Nephron progenitor cell (in vitro differentiated cells): ENCODE measurements at places on chromosomes 12 and 14.

- DNase-seq = no peak
Observed at GRCh38 chr14:63632932-63633514, 8.6 kb downstream of the WDR89 start.

GRCh38 chr14:89283327-89284060, 133.5 kb downstream of the FOXN3 start:
- no peak for DNase-seq

DNA sequence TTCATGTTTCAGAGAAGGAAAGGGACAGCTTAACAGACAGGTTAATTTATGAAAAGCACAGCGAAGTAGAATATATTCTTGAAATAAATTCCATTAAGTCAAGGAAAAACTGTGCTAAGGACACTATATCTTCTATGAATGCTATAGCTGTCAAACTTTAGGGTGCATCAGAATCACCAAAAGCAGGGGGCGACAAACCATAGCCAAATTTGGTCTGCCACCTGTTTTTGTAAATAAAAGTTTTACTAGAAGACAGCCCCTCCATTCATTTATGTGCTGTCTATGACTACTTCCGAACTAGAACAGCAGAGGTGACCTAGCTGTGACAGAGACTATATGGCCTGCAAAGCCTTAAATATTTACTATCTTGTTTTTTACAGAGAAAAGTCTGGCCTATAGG, 25.9 kb downstream of the PPP4R3A start:
- DNase-seq = no peak

- DNase-seq = peak; percentile 21
Observed at GRCh38 chr14:90726656-90727055, 89.6 kb downstream of the TTC7B start.

- no peak for DNase-seq
Observed at GRCh38 chr14:103619057-103619456, 10.0 kb upstream of the KLC1 start.

DNA sequence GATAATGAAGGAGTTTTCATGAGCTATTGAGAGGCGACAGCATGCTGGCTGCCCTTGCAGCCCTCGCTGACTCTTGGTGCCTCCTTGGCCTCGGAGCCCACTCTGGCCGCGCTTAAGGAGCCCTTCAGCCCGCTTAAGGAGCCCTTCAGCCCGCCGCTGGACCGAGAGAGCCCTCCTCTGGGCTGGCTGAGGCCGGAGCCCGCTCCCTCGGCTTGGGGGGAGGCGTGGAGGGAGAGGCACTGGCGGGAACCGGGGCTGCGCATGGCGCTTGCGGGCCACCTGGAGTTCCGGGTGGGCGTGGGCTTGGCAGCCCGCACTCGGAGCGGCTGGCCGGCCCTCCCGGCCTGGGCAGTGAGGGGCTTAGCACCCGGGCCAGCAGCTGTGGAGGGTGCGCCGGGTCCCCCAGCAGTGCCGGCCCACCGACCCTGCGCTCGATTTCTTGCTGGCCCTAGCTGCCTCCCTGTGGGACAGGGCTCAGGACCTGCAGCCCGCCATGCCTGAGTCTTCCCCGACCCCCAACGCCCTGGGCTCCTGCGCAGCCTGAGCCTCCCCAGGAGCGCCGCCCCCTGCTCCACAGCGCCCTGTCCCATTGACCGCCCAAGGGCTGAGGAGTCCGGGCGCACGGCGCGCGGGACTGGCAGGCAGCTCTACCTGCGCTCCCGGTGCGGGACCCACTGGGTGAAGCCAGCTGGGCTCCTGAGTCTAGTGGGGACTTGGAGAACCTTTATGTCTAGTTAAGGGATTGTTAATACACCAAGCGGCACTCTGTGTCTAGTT, 20.1 kb upstream of the PAWR start:
- DNase-seq = no peak

GRCh38 chr14:86989285-86989684, 1003.7 kb downstream of the GALC start:
- DNase-seq = no peak

- DNase-seq = no peak
Observed at GRCh38 chr12:120689397-120690082, 2.6 kb downstream of the MLEC start.

- no peak for DNase-seq
Observed at GRCh38 chr12:25194214-25194613, 746 bp downstream of the DNAI7 start.

DNA sequence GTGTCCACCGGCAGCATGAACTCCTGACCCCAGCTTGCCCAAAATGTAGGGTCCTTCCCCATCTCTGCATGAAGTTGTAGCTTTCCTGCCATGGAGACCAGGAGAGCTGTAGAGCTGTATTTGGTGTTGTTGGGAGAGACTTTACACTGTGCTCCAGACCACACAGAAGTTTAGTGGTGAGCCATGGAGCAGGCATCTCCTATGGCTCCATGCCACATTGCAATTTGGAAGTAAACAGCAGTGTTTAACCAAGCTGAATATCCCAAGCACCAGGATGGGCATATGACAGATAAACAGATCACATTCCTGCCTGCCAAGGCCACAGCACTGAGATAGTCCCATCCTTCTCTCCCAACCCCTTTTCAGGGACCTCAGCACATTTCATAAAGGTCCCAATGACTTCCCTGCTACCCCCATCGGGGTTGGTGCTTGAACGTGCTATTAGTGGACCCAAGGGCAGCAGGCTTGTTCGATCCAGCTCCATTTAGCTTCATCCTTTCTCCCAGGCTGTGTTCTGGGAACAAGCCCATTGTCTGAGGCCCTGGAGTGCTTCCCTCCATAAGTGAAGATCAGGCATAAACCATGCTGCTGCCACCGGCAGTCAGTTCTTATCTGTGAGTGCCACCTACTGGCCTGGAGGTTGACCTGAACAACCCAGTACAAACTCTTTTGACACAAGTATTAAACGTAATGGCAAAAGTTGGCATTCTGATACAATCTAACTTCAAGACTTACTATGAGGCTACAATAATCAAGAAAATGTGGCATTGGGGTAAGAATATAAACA, 172.3 kb upstream of the ATXN7L3B start:
- DNase-seq = peak; percentile 7

- no peak for DNase-seq
Observed at GRCh38 chr14:64217834-64218233, 76.3 kb downstream of the ESR2 start.

DNA sequence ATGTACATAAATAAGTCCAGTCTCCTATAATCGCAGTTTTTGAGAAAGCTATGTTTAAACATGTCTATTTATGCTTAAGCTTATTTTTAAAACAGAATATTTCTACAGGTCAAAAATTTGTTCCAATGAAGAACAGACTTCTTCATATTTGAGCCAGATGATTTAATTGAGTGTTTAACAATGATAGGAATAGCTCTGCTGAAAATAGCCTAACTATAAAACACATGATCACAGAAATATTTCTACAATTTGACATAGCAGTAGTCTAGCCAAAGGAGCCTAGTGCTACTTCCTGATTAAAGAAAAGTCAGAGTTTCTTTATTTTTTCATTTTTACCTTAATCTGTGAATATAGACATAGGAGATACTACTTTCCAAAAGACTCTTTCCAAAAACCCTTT, 29.4 kb downstream of the DCP1B start:
- DNase-seq = no peak

DNA sequence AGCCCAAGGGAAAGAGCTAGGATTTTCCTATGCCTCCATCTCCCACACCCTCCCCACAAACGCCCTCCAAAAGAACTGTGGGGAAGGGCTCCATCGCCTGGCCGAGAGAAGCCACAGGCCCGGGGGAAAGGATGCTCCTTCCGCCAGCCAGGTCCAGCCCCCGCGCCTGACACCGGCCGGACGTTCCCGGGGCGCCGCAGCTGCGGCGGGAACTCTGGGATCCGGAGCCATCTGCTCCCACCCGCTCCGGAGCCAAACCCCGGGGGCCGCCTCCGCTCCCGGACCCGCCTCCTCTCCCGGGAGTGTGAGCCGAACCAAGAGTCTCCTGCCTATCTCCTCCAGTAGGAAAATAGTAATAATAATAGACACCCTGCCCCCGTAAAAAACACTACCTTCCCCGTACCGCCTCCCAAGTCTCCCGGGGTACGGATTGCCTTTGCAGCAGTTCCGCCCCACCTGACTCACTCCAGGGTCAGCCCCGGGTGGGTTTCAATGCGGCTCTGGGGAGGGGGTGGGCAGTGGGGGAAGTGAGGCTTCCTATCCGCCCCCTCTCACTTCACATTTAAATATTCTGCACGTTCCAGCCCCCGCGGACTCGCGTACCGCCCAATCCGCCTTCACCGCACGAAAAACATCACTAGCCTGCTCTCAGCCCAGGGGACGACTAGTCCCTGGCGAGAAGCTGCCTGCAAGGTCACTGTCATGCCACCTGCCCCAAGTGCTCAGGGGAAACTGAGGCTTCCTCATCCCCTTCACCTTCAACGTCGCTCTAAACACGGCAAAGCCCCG, 2.4 kb downstream of the AGAP2 start:
- DNase-seq = peak; percentile 66
